ENCODE measurements at places on chromosomes 2 and 18.

DNA sequence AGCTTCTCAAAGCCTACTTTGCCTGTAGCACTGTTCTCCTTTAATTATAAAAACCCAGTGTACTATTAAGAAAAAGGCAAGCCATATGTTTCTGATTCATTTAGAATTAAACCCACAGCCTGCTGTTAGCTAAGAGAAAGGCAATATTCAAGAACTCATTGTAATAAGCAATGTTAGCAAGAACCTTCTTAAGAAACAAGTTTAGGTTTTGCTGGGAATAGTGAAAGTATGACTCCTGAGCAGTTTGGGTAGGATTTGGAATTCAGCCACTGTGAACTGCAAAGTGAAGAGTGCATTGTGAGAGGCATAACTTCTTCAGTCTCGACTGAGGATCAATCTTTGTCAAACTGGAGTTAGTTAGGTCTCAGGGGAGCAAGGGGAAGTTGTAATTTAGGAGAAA is 206.5 kb upstream of the NT5C1B start:
- no peak for DNase-seq

DNA sequence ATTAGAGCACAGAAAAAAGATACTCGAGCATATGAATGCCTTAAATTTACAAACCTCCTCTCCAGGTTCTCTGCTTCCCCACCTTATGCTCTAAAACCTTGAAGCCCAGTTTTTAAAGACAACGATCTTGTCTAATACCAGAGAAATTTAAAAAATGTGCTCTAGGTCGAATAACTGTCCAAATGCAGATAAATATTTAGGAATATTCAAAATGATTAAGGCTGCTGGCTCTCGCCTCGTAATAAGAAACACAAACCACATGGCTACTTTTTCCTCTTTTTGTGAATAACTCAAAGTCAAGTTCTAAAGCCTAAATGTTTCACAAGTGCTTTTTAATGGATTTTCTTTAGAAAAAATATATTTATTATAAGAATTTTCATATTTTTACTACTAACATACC is 101.3 kb downstream of the SATB2 start:
- DNase-seq: no peak

DNA sequence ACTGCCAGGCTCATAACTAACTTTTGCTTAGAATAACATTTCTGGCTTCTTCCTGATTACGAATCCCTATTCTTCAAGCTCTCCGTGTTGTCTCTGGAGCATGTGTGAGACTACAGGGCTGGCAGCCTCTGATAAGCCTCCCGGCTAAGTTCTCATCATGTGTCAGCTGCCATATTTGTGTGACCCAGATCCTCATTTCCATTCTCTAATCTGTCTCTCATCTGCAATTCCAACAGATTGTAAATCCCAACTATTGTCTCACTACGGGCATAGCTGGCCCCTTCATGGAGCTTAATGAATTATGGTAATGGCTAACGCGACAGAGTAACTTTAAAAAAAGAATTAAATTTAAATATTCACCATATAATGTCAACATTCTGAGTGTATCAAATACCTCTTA is 165.4 kb downstream of the CMPK2 start:
- DNase-seq: no peak

- no peak for DNase-seq
These were observed 59.4 kb downstream of the HK2 start for GRCh38 chr2:74893332-74893731.

DNA sequence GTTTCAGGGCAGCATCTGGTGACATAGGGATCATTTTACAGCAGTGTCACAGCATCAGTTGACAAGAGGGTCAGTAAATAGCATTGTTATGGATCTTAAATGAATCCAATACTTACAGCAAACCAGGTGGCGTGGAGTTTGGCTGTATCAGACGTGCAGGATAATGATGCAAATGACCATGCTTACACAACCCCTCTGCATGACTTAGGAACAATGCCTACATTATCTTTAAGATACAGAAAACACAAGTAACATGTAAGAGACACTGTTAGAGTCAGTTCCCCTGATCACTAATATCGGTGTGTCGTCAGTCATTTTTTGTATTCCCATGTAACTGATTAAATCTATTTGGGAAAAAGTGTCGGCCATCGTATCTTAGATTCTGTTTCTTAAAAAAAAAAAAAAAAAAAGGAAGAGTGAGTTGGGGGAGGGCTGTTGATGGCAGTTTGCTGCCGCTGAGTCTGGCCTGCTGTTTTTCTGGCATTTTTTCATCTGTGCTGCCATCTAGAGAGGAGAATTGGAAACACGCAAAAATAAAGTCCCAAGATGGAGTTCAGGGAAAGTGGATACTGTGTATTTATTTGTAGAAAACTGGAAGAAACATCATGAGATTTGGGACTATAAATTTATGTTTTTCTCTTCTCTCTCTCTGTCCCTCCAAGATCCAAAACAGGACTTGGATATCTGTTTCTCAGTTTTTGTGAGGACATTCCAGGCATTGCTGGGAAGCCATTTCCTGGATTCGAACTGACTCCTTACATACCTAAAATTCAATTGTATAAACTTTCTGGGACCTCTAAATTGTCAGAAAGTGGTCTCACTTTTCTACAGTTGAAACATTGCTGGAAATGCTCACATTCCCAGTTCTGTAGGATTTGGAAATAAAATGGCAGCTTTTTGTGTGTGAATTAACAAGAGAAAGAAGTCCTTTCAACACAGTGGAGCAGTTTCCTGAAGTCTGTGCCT is 60.3 kb upstream of the AGPS start:
- no peak for DNase-seq

- no peak for DNase-seq
These were observed 48.2 kb downstream of the PLA2R1 start for GRCh38 chr2:160014227-160014626.

DNA sequence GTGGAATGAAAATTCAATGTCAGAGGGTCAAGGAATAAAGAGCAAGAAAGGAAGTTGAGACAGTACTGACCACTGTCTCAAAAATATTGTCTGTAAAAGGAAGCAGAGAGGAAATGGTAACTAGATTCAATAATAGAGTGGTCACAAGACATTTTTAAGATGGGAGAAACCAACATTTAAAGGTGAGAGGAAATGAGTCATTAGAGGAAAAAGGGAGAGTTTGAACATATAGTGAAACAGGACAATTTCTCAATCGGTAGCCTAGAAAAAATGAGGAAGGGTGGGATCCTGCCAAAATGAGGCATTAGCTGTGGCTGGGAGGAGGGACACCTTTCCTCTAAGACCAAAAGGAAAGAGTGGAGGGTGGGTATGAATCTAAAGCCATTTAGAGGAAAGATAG is 288.5 kb downstream of the SP3 start:
- no peak for DNase-seq
